CD8-positive, alpha-beta T cell (primary cell): ENCODE measurements at places on chromosomes 13 and 19.

GRCh38 chr13:98479496-98480003 lies 97.4 kb downstream of the STK24 start:
- no peak for DNase-seq

GRCh38 chr19:17948514-17948900 lies 15.7 kb downstream of the CCDC124 start:
- no peak for DNase-seq

- no peak for DNase-seq
Measured at GRCh38 chr19:43498233-43498842, 6.2 kb downstream of the PHLDB3 start.

DNA sequence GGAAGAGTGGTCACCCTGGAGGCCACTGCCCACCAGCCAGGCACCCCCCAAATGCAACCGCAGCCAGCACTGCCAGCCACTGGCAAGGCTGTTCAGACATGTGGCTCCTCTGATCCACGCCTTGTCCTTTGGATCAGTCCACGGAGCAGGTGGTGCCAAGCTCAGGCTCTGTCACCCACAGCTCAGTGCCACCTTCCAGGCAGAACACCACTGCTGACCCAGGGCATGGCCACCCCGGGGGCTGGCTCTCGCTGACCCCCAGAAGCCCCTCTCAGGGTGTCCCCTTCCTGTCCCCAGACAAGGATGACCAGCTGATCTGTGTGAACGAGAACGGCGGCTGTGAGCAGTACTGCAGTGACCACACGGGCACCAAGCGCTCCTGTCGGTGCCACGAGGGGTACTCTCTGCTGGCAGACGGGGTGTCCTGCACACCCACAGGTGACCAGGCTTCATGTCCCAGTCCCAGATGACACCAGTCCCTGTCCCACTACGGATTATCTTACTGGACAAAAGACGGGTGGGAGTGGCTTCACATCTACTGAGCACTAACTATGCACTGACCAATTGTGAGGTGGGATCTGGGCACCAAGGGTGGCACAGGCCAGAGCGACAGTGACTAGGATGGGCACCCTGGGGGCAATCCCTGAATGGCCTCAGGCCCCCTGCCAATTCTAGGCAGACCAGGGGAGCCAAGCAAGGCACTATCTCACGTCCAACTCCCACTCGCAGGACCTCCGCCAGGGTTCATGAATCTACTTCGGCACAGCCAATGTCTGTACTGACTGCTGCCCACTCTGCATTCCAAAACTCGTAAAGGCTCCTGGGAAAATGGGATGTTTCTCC lies 7.0 kb upstream of the F10 start:
- DNase-seq: no peak

DNA sequence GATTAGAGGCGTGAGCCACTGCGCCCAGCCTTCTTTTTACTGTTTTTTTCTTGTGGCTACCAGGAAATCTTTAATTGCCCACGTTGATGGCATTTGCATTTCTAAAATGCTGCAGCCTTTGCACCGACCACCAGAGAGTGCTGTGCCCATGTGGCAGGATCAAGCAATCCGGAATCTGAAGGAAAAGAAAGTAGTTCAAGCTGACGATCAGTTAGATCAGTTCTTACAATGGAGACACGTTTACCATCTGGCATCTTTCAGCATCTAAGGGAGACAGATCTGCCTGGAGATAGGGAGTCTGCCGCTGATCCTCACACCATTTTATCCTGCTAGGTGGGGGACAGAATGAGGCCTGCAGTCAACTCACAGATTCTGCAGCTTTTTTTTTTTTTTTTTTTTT lies 19.9 kb downstream of the TINCR start:
- DNase-seq: peak; percentile 44

DNA sequence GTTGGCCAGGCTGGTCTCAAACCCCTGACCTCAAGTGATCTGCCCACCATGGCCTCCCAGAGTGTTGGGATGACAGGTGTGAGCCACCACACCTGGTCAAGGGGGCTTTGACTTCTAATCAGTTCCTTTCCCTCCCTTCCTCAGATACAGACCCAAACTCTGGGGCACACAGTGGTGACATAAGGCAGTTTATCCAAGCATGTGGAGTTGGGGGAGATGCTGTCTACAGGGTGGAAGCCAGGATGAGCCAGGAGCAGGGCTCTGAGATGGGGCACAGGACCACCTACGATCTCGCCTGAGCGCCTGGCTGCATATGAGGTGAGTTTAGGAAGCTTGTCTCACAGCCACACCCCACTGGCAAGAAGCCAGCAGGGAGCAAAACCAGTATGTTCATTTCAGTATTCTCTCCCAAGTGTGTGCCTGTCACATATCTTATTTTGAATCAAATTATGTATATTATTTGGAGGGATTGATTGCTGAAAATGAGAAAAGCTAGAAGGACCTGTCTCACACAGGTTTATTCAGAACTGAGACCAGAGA lies 67.7 kb downstream of the KCTD15 start:
- DNase-seq: no peak

- no peak for DNase-seq
Measured at GRCh38 chr13:44096901-44097300, 217.2 kb downstream of the LACC1 start.

DNA sequence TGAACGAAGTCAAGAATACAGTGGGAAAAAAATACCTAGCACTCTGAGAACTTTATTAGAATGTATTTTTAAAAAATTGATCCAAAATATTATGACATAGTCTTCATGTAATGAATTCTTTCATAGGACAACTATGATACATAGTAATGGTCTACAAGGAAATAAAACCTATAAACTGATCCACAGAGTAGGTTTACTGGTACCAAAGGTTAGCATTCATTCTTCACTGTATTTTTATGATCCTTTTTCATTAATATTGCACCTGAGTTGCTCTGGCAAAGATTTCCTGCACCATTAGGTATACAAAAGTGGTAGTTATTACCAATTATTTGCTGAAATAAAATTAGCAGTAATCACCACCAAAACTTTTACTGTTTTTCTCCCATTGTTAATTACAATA lies 4.2 kb downstream of the NEK3 start:
- no peak for DNase-seq

GRCh38 chr13:110240352-110240751 lies 66.6 kb downstream of the COL4A1 start:
- no peak for DNase-seq

DNA sequence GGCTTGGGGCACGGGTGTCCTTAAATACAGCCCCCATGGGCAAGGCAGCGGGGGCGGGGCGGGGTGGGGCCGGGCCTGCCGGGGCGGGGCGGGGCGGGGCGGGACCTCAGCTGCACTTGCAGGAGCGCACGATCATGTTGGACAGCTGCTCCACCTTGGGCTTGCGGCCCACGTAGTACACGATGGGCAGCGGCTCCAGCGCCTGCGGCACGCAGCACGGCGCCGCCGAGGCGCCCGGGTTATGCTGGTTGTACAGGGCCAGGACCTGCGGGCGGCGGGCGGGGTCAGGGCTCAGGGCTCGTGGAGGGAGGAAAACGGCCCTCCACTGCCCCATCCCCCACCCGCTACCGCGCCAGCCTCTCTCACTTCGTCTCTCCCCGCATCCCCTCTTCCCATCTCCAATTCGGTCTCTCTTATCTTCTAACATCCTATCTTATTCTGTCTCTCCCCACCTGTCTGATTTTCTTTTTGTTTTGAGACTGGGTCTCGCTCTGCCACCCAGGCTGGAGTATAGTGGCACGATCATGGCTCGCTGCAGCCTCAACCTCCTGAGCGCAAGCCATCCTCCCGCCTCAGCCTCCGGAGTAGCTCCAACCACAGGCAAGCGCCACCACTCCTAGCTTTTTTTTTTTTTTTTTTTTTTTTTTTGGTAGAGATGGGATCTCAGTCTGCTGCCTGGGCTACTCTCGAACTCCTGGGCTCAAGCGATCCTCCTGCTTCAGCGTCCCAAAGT lies 21.1 kb downstream of the CCDC97 start:
- DNase-seq: no peak

DNA sequence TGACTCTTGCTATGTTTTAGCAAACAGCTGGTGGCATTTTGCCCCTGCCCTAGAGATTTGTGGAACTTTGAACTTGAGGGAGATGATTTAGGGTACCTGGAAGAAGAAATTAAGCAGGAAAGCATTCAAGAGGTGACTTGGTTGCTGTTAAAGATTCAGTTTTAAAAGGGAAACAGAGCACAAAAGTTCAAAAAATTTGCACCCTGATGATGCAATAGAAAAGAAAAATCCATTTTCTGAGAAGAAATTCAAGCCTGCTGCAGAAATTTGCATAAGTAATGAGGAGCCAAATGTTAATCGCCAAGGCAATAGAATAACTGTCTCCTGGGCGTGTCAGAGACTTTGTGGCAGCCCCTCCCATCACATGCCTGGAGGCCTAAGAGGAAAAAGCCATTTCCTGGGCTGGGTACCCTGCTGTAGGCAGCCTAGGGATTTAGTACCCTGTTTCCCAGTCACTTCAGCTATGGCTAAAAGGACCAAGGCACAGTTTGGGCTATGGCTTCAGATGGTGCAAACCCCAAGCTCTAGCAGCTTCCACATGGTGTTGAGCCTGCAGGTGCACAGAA lies 958.5 kb upstream of the MIR17HG start:
- DNase-seq: no peak

DNA sequence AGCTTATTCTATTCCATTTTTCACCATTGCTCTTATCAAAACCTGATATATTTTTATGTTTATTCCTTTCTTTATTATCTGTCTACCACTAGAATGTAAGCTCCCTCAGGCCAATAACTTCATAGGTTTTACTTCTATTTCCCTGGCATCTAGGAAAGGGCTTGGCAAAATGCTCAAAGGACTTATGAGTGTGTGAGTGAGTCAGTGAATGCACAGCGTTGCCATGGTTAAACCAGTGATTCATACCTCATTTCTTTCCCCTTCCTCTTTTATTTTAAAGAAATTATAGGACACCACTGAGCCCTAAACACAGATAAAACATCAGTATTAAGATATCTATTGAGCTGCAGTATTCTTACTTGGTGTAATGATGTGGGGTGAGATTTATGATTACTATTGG lies 162.1 kb downstream of the GPC6 start:
- DNase-seq: no peak

- DNase-seq: no peak
Measured at GRCh38 chr19:54492568-54492967, 10.1 kb upstream of the LAIR2 start.

DNA sequence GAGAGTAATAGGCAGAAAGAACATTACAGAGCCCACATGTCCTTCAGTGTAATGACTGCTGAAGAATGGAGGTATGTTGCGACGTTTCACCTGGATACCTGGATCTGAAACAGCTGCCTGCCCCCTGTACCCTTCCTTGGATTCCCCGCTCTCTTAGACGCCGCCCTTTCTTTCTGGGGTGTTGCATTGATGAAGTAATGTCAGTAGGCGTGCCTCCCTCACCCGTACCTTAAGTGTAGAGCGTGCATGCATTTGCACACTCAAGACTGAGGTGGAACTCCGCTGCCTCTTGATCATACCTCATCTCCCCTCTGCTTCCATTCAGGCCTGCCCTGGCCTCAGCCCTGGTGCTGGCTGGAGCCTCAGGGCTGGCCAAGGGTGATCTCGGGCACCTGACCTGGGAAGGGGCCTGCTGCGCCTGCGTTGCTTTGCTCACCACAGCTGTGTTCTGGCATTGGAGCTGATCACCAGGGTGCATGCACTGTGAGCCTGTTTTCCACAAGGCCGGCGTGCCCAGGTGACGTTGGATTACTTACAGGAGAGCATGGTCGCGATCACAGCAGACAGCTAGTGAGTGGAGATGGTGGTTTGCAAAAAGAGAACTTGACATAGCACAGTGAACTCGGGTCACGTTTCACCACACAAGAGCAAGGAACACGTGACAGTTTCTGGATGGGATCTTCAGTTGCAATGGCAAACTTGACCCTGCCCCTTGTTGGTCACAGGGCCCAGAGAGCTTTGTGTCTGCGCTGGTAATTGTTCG lies 99.0 kb downstream of the ARHGEF7 start:
- DNase-seq: no peak

DNA sequence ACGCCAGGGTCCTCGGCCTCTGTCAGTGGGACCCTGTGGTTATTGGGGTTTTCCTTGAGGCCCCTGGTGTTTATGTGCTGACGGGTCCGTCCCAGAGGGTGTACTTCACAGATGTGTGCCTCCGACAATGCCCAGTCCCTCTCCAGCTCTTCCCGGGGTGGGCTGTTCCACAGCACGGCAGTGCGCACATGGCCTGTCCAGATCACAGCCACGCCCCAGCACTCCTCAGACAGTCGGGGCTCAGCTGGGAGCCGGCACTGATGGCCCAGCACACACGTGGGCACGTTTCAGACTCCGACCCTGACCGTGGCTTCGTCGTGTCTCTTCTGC lies 16.9 kb upstream of the F7 start:
- DNase-seq: no peak

GRCh38 chr19:10946958-10947657 lies 13.7 kb upstream of the SMARCA4 start:
- DNase-seq: no peak

GRCh38 chr13:77507931-77508776 lies 27.4 kb upstream of the SCEL start:
- no peak for DNase-seq

DNA sequence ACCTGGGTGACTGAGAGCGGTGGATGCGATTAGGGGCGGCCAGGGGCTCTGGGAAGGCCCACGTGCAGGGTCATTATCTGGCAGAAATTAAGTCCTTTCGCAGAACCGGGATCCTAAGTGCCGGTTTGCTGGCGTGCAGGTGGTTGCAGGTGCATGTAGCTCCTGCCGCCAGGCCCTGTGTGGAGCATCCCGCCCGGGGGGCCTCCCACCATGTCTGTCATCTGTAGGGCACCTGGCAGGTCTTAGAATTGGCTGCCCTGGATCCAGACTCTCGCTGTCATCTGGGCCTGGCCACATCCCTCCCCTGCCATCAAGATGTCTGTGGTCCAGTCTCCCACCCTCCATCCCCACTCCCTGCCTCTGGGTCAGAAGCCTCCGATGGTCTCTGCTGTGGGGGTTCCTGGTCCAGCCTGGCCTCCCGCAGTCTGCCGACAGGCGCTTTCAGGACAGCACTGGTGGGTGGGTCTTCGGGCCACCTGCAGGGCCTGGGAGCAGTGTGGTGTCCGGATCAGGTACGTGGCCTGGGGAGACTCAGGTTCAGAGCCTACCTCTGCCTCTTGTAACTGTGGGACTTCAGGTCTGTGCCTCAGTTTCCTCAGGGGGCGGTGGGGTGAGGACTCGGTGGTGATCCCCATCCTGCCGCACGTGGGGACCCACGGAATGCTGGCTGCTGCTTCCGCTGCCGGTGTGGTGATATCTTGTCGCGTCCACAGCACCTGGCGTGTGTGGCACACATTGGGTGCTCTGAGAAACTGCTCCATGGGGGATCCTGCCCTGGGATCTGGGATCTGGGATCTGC lies 5.4 kb downstream of the GNA11 start:
- DNase-seq: no peak

GRCh38 chr19:41431426-41432386 lies 4.5 kb upstream of the B3GNT8 start:
- no peak for DNase-seq

- DNase-seq: no peak
Measured at GRCh38 chr19:33879818-33880575, 83.3 kb downstream of the KCTD15 start.

- no peak for DNase-seq
Measured at GRCh38 chr19:38047641-38048040, 140.6 kb downstream of the SIPA1L3 start.

- DNase-seq: no peak
Measured at GRCh38 chr13:59834801-59835200, 328.9 kb downstream of the DIAPH3 start.

- DNase-seq: no peak
Measured at GRCh38 chr19:7373862-7374261, 25.1 kb downstream of the ARHGEF18 start.
